ENCODE measurements at places on chromosomes 11 and 22.

- DNase-seq: no peak
These were observed 45.1 kb downstream of the PHF21B start for GRCh38 chr22:44964722-44965078.

DNA sequence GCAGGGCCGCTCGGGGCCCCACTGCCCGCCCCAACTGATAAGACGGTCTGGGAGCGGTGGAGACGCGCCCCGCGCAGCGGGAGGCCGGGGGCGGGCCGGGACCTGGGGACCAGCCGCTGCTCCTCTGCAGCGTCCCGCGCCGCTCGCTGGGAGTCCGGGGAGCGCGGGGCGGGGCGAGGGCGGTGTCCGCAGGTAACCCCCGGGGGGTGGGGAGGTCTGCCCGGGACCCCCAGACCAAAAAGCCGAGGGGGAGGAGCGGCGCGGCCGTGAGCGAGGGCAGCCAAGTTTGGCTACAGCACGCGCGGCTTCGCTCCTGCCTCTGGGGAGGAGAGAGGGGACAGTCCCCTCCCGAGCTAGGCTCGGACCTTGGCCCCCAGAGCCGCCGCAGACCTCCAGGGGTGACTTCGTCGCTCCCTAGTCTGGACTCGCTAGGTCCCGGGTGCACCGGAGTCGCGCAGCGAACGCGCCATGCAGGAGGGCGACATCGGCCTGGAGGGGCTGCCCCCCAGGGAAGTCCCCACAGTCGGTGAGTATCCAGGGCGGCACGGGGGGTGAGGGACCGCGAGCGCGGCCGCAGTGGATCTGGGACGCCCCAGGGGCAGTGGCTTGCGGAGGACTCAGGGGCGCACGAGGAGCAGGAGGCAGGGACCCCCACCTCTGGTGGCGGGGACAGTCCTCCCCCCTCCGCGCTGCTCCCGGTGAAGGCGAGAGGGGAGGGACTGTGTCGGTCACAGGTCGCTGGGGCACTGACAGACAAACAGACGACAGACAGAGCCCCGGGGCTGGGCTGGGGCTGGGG lies 92.3 kb upstream of the ANO1 start:
- peak; percentile 75 for DNase-seq

- no peak for DNase-seq
These were observed 700.6 kb downstream of the METTL15 start for GRCh38 chr11:28808771-28809170.

DNA sequence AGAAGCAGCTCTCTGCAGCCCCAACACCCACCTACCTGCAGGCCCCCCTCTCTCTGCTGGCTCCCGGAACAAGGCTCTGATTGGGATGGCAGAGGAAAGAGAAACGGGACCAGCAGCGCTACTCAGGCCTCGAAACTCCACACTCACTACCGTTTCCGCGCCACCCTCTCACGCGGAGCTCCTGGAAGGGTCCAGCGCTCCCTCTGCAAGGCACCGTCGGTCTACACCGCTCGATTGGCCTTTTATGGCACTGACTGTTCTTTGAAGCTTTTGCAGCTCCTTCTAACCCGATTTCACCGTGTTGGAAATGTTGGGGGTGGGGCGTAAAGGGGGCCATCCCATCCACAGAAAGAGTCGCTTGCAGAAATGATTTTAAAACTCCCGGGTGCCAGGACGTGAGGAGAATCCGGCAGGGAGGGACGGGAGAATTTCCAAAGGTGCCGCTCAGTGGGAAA lies 323 bp upstream of the PANX1 start:
- DNase-seq: peak; percentile 57

DNA sequence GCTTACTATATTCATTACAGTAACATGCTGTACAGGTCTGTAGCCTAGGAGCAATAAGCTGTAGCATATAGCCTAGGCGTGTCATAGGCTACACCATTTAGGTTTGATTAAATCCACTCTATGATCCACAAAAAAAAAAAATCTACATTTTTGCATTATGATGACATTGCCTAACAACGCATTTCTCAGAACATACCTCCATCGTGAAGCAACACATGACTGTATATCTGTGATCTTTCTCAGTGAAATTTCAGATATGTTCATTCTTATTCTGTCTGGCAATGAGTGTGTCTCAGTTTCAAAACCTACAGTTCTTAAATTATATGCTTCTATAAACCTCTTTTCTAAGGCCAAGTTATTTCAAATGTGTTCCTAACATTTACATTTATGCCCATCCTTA lies 140.3 kb downstream of the CADM1 start:
- DNase-seq: no peak

GRCh38 chr11:67300756-67301312 lies 2.5 kb upstream of the SSH3 start:
- DNase-seq: no peak

- DNase-seq: no peak
These were observed 36.4 kb upstream of the TH start for GRCh38 chr11:2207773-2208621.

DNA sequence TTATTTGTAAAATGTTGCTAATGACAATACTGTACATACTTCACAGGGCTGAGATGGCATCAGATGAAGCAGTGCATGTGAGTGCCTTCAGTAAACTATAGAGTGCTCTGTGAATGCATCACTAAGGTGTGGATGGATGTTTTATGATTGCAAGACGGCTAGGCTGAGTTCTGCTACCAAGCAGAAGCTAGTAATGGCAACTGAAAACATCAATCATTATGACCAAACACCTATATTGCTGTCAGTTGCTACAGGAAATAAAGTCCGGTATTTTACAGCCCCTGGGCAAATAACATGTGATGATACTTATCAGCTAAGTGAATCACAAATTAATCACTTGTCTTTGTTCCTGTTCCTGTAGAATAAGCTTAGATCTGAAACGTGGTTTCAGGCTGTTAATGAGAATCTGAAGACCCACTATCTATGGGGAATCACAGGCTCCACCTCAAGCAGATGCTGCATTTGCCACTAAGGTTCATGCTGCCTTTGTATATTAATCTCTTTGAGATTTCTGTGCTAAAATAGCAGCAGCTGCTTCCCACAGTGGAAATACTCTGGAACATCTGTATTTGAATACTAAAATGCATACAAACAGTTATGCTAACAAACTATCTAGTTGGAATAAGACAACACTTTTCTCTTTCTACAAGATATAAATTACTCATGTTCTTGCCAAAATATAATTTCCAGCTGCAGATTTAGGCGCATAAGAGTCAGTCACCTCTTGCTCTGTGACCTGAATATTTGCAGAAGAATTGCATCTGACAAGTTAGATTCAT lies 254.0 kb upstream of the PITPNB start:
- no peak for DNase-seq

GRCh38 chr22:46854125-46854870 lies 91.8 kb downstream of the TBC1D22A start:
- DNase-seq: no peak

GRCh38 chr11:18731441-18731840 lies 5.5 kb upstream of the IGSF22 start:
- DNase-seq: no peak
